Fibroblast of skin of left biceps (primary cell): ENCODE measurements at places on chromosomes 13 and 19.

- DNase-seq = no peak
Measured at GRCh38 chr19:44850641-44851109, 4.6 kb downstream of the NECTIN2 start.

DNA sequence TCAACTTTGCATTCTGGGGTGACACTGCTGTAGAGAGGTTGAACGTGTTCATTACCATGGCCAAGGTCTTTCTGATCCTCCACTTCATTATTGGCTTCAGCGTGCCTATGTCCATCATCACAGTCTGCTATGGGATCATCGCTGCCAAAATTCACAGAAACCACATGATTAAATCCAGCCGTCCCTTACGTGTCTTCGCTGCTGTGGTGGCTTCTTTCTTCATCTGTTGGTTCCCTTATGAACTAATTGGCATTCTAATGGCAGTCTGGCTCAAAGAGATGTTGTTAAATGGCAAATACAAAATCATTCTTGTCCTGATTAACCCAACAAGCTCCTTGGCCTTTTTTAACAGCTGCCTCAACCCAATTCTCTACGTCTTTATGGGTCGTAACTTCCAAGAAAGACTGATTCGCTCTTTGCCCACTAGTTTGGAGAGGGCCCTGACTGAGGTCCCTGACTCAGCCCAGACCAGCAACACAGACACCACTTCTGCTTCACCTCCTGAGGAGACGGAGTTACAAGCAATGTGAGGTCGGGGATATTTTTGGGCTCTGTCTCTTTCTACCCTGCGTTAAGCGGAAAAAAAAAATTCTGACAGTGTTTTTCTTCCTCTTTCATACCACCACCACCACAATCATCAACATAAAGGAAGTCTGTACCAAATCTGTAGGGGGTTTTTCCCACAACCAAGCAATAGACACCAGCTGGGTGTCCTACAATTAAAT is 29.5 kb downstream of the FPR3 start:
- DNase-seq = no peak

DNA sequence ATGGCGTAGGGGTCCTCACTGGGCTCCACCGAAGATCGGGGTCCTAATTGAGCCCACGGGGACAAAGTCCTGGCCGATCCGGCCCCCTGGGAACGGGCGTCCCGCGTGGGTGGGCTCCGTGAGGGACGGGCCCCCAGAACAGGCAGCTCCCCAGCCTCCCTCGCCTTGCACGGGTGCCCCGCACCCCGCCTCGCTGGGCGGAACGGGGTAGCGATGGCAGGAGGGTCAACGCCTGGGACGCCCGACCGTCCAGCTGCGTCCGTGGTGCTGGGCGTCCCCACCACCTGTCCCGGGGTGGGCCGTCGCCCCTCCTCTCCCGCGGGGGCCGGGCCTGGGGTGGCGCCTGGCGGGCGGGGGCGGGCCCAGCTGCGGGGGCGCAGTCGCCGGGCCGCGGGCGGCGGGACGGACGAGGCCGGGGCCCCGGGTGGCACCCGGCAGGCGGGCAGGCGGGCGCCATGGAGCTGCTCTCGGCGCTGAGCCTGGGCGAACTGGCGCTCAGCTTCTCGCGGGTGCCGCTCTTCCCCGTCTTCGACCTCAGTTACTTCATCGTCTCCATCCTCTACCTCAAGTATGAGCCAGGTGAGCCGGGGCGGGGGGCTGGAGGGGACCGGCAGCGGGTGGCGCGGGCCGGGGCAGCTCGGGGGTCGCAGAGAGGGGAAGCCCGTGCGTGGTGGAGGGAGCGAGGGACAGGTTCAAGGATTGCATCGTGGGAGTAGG is at the start of gene TMEM38A:
TMEM38A (plus strand) TSS at position 377 of the 717 bp plus-strand sequence; CDS start at position 456, 79 bp downstream.
- no peak for DNase-seq

GRCh38 chr19:15251010-15251748 is 18.9 kb upstream of the EPHX3 start:
- DNase-seq = no peak

- no peak for DNase-seq
Measured at GRCh38 chr19:13212759-13213330, 62.6 kb downstream of the IER2 start.

DNA sequence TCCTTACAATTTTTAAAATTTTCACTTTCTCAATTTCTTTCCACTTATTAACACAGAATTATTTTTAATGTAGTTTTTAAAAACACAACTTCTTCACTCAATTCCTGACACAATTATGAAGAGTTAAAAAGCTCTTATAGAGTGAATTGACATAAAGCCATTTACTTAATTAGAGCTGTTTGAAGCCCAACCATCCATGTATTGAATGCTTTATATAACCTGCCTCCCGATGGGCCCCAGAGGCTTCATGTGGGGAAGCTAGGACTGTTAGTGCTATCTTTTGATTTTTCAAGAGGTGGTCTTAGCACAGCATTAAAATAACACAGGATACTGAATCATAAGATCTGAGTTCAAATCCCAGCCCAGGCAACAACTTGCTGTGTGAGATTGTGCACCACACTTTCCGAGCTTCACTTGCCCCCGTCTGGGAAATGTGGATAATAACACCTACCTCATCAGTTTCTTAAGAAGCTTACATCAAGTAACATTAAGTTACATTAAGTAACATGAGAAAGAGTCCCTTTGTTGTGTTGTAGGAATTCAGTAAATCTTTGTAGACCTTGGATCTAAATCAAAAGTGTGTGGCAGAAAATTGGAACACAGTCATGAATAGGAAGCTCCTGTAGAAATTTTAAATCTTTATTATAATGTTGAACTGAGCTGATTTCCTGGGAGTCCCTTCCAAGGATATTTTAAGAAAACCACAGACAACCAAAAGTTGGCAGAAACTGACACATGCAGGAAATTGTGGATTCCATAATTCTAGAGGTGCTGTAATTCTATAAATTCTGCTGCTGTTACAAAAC is 5.5 kb upstream of the ENOX1 start:
- DNase-seq = peak; percentile 86

GRCh38 chr13:75636436-75637180 is 478 bp downstream of the LMO7 start:
- no peak for DNase-seq

- no peak for DNase-seq
Measured at GRCh38 chr19:10749435-10750384, 31.8 kb downstream of the DNM2 start.

DNA sequence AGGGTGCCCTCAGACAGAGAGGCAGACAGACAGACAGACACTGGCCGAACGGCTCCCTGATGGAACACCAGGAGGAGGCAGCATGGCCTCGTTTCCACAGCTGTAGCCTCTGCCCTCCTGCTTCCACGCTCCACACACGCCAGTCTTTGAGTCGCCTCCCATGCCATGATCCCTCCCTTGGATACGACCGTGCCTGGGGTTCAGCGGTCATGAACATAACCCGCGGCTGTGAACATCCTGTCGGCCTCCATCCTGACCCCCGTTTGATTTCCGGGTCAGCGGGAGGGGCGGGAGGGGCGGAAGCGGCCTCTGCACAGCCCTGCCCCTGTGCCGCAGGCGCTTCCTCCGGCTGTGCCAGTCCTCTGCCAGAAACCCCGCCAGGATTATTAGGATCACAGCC is 23.4 kb downstream of the GP6 start:
- DNase-seq = no peak

GRCh38 chr13:62593804-62594203 is 1178.2 kb upstream of the PCDH20 start:
- DNase-seq = no peak

GRCh38 chr19:10927730-10928562 is 493 bp downstream of the YIPF2 start:
- no peak for DNase-seq

DNA sequence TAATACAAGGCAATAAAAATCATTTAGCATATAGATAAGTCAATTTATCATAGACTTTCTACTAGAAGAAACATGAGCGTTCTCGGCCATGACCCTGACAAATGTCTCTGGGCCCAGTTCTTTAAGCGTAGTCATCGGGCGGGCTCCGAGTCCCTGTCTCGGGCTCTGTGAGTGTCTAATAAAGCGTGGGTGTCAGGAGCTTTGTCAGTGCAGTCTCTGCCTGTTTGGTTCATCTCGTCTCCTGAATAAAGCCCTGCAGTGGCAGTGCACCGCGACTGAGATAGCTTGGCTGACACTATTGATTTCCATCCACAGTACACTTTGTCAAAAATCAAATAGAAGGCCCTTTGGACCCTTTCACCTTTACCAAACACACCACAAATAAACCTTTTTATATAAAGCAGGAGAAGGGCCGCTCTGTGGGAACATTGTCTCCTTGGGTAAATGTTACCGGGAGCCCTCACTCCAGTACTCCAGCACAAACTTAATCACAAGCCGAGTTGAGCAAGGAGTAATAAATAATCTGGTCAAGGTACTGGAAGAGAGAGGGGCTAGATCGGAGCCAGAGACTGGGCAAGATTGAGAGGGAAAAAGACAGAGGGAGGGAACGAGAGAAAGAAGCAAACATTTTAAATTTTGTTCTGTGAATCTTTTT is 368.2 kb upstream of the TSHZ3 start:
- DNase-seq = no peak

DNA sequence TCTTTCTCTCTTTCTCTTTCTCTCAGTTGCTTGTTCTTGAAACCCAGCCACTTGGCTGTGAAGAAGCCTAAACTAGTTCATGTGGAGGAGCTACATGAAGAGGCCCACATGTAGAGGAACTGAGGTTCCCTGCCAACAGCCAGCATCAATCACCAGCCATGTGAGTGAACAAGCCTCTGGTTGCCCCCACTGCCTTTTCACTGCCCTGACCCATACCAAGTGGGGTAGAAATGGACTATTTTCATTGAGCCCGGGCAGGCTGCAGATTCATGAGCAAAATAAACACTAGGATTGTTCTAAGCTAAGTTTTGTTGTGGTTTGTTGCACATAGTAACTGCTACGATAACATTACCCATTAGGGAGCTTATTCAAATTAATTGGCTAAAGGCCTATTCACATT is 78.7 kb upstream of the FAM216B start:
- DNase-seq = no peak

DNA sequence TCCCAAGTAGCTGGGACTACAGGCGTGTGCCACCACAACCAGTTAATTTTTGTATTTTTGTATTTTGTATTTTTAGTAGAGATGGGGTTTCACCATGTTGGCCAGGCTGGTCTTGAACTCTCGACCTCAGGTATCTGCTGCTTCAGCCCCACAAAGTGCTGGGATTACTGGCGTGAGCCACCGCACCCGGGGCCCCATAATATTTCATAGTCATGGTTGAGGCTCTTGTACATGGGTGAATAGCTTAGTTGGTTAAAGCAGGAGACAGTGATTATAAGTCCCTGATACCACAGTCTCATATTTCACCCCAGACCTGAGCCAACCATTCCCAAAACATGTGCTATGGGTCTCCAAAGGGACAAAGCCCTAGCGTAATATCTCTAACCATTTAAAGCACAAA is 26.1 kb downstream of the MBNL2 start:
- no peak for DNase-seq

DNA sequence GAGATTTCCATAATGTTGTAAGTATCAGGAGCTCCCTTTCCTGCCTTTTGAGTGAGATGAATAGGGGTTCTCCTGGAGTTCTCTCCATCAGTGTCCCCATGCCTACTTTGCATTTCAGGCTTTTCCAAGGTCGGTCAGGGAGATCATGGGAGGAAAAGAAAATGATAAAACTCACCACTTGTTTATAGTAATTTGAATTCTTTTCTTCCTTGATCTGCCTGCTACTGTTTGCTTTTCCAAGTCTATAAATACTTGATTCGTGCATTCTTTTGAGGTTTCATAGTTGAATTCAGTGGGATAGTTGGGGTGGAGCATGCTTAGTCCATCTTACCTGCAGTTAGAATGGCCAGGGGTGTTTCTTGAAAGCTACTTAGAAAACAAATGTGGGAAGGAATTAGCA is 51.5 kb downstream of the PCCA start:
- DNase-seq = no peak

- no peak for DNase-seq
Measured at GRCh38 chr19:2867025-2867991, at the start of gene ZNF556. Gene ZNF556 (plus strand): TSS chr19:2867335. CDS start chr19:2867422, 87 bp downstream.

DNA sequence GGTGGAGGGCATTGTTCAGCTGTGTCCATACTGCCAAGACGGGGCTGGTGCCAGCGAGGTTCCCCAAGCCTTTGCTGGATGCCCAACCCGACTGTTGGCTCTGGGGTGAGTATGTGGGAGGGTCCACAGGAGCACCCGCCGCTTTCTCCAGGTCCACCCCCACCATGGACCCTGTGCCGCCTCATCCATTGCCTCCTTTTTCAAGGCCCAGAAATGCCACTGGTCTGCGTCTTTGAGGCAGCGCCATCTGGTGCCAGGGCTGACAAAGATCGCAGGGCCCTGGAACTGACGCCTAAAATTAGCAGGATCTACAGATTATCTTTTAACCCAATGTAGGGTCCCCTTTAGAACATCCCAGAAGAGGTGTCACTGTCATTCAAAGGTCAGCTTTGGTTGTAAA is 34.6 kb downstream of the NFIX start:
- no peak for DNase-seq

DNA sequence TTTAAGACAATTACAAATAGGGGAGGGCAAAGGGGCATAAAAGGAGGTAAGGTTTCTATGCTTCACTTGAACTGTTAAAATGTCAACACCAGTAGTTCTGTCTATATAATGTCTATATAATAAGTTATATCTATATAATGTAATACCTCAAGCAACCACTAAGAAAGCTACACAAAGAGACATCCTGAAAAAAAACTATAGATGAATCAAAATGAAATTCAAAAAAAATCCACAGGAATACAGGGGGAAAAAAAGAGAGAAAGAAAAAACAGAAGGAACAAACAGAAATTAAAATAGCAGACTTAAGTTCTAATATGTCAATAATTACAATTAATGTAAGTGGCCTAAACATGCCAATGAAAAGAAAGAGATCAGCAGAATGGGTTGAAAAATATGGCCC is 186.0 kb downstream of the KCTD15 start:
- DNase-seq = no peak

GRCh38 chr19:50377051-50377461 is 799 bp downstream of the NR1H2 start:
- no peak for DNase-seq
